ENCODE measurements at places on chromosomes 13 and 19.

- DNase-seq, result no peak
Measured at GRCh38 chr19:42421101-42421500, 6.1 kb downstream of the LIPE start.

DNA sequence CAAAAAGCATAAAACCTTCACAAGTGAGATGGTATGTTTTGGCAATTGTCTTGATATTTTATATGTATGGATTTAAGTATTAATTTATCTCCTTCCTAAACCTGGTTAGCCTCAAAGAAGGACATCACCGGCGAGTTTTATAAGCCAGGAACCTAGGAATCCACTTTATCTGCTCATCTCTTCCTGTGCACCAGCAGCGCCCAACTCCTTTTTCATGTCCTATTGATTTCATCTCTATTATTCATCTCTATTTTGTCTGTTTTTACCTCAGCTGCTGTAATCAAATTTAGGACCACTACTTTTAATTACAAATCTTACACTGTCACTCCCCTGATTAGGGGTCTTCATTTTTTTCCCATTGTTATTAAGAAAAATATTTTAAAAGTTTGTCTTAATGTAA is 286.4 kb downstream of the DACH1 start:
- DNase-seq, result no peak

DNA sequence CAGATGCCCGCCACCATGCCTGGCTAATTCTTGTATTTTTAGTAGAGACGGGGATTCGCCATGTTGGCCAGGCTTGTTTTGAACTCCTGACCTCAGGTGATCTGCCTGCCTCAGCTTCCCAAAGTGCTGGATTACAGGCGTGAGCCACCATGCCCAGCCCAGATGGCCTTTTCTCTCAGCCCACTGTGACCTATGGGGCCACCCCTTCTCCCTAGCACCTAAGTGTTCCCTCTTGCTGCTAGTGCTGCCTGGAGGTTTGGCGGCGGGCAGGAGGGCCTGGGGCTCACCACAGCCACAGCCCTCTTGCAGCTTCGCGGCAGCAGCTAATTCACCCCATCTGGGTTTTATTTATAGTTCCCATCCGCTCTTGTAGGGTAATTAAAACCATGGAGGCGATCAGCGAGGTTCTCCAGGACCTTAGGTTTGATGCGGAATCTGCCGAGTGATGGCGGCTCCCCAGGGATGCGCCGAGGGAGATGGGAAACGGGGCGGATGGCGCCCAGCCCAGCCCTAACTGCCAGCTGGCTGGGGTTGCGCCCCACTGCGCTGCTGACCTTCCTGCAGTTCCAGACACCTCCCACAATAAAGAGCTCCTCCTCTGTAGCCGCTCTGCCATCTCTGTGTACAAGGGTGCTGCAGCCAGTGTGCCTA is 3.3 kb downstream of the REX1BD start:
- DNase-seq, result no peak

GRCh38 chr19:12657966-12658365 is 8.6 kb downstream of the MAN2B1 start:
- DNase-seq, result no peak

DNA sequence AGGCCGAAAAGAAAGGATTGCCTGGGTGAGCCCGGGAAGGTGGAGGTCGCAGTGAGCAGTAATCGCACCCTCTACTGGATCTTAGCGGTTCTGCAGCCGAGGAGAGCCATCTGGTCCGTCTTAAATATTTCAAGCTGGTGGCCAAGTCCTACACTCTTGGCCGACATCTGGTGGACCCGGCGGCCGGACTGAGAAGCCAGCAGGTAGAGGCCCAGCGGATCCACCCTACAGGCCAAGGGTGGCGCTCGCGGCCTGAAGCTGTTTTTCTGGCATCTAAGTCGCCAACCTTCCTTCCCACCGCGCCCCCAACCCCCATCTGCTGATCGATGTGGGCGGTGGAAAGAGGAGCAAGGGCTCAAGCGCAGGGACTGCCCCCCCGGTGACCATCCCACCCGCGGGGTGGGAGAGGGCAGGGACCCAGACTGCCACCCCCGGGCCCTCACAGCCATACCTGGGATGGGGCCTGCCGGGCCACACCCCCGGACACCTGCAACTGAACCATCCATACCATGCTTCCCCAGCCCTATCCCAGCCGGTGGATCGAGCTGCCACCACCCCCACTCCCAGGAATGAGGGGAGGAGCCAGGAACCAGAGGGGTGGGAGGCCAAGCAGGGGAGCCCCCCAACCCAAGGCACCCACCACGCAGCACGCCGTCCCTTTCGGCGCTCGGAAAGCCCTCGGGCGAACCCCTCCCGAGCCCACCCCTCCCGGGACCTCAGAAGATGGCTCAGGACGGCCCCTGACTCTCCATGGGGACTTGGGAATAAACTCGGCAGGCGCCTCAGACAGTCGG is 46.3 kb upstream of the ZNF730 start:
- peak; percentile 43 for DNase-seq

DNA sequence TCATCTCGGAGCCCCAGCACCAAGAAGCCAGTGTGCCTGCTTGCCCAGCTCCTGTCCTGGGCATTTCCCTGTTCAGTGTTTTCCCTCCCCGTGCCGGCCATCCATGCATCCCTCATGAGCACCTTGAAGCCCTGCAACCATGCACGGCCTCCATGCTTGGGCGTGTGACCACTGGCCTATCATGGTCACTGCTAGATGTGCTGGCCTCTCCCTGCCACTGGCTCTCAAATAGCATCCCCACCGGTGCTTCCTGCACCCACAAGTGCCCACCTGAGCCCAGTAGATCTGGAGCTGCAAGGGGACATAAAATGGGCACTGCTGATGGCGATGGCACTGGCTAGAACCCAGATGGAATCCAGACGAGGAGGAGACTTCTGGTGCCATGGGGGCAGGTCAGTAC is 126.0 kb downstream of the TUBA3C start:
- no peak for DNase-seq

GRCh38 chr19:53394522-53394973 is 401 bp upstream of the ZNF765 start:
- no peak for DNase-seq

DNA sequence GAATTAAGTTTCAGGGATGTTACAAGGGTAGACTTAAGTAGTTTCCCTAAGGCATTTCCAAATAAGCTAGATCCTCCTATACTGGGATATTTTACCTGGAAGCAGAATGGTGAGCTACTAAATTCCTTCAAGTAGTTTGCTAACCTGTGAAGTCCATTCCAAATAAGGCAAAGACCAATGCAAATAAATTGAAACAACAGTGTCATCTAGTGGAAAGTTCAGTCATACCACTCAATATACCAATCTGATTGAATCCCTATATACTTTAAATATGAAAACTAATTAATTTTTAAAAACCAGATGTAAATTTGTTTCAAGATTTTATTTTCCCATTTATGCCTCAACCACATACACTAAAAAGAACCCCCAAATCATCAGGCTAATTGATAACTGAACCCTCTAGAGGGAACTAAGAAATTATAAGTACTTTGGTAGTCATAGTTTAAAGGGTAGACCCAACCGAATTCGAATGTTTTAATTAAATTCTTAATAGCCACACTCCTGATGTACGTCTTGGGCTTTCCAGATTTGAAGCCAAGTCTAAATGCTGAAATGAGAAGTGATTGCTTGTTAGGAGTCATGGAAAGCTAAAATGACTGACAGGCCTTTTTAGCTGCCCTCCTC is 223.7 kb downstream of the TBC1D4 start:
- DNase-seq, result no peak

Measured in GM12891 (cell line).